ENCODE measurements at places on chromosomes 6 and 20.

- no peak for DNase-seq
Observed at GRCh38 chr6:72651174-72651573, 29.3 kb downstream of the KCNQ5 start.

- DNase-seq: no peak
Observed at GRCh38 chr20:60906555-60906954, 345.5 kb upstream of the CDH4 start.

DNA sequence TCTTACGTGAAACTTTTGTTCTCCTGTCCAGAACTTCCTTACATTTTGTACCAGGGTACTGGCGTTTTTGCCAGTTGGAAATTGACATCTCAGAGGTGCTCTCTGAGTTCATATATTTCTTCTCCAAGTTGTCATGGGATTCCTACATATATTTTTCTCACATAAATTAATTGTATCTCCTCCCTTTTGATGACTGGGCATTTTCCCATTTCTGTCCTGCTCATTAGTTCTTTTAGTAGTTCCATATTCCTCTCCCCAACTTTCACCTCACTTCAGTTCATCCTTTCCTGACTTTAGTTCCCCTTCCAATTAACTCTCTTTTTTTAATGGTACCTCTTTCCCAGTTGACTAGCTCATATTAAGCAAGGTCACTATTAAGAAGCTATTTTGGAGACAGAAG is 10.8 kb downstream of the ZKSCAN8 start:
- DNase-seq: no peak

DNA sequence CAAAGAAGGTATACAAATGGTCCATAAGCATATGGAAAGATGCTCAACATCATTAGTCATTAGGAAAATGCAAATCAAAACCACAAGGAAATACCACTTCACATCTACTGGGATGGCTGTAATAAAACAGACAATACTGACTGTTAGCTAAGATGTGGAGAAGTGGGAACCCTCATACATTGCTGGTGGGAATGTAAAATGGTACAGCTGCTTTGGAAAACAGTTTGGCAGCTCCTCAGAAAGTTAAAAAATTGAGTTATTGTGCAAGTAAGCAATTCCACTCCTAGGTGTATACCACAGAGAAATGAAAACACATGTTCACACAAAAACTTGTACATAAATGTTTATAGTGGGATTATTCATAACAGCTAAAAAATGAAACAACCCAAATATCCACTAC is 173.0 kb upstream of the JAG1 start:
- DNase-seq: no peak

GRCh38 chr6:11889572-11889971 is 111.0 kb upstream of the ADTRP start:
- no peak for DNase-seq

GRCh38 chr6:135282395-135282794 is 101.3 kb downstream of the MYB start:
- no peak for DNase-seq

GRCh38 chr6:116191881-116192280 is 62.0 kb downstream of the TSPYL4 start:
- DNase-seq: no peak

GRCh38 chr6:38131527-38131965 is 312.0 kb downstream of the ZFAND3 start:
- DNase-seq: no peak

GRCh38 chr6:35475573-35475972 is 7.4 kb downstream of the RPL10A start:
- no peak for DNase-seq

DNA sequence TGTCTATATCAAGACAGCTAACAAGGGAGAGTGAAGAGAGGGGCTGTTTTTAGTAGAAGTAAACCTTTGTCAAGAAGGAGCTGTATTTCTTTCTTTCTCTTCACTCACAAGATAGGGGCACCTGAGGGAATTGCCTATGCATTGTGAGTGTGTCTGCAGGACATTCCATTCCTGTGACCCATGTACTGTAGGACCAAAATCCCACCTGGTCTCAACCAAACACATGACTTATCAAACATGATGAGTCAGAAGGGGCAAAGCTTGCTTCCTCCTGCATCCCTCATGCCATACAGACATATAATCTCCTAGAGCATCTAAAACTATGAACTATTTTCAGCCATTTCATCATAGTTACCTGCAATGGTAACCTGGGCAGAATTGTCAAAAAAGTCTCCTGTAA is 21.8 kb downstream of the PKHD1 start:
- no peak for DNase-seq

- no peak for DNase-seq
Observed at GRCh38 chr6:163889904-163890514, 475.5 kb downstream of the QKI start.

DNA sequence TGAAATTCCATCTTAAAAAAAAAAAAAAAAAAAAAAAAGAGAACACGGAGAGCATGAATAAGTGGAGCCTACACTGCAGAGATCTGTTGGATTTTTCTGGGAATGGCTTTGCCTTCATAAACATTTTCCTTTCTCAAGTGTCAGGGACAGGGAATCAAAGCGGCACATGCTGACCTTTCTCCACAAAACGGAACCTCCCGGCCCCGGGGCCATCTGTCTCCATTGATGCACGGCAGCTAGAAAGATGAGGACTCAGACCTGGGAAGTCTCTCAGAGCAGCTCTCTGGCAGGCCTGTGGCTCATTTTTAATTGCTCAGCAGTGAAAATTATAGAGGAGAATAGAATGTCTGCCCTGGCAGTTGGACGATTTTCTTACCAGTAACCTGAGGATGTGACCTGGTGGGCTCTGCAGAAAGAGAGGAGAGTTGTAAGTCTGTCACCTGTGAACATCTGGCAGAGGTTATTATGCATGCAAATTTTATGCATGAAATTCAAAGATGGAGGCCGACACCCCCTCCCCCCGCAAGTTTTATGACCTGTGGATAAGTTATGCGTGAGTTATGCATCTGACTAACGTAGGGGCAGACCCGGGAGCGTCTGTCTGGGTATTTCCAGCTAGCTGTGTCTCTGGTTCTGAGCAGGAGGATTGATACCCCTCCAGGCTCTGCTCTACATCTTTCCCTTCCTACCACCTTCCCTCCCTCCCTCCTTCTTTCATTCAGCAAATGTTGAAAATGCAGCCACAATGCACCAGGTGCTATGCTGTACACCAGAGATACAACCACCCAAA is 352.5 kb downstream of the CDH26 start:
- DNase-seq: no peak

GRCh38 chr20:46336735-46337134 is 28.4 kb upstream of the CDH22 start:
- DNase-seq: no peak

GRCh38 chr20:25394276-25394675 is 3.6 kb upstream of the ABHD12 start:
- no peak for DNase-seq

- no peak for DNase-seq
Observed at GRCh38 chr6:87344731-87345130, at the start of gene C6orf163. Gene C6orf163, plus strand, starts transcription at chr6:87344813. Its CDS starts 287 bp downstream, at chr6:87345100.

GRCh38 chr20:32672982-32673851 is 524 bp downstream of the C20orf203 start:
- DNase-seq: peak; percentile 49
